Thoracic aorta (tissue), 2 donors: ENCODE measurements at places on chromosomes 6 and 20.

- H3K36me3 ChIP-seq: no peaks in the 10 kb centered on the region
- H3K27ac ChIP-seq: no peak overlapping the region
- no peaks in the 10 kb centered on the region for H3K27me3 ChIP-seq
- no peaks in the 10 kb centered on the region for H3K4me1 ChIP-seq
Observed at GRCh38 chr6:105875974-105876640, 210.0 kb upstream of the PRDM1 start.

DNA sequence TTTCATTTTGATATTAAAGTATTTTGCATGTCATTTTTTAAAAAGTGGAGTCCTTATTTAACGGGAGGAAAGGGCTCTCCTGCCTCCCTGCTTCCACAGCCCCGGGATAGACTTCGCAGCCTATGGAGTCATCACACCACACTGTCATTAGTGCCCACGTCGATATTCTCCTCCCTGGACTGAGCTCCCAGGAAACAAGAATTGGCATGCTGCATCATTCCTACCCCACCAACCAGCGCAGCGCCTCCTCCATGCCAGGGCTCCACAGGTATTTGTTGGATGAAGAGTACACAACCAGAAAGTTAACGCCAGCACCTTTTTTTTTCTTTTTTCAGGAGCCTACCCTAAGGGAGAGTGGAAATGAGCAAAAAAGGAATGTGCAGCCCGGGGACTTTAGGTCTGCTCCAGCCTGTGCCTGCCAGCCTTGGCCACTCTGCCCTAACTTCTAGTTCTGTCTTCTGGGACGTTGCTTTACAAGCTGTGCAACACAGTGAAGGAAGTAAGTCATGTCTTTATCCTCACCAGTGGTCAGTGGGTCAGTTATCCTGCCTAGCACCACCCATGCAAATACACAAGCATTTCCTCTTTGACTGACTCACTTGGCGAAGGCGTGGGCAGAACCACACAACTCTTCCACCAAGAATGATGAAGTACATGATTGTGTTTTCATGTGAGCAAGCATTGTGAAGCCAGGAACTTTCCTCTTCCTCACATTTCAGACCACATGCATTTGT lies 180.7 kb upstream of the UST start:
- no peak for DNase-seq
- peak overlapping the region; percentile 44 for H3K4me3 ChIP-seq
- H3K27me3 ChIP-seq: no peaks in the 10 kb centered on the region
- H3K27ac ChIP-seq: no peak overlapping the region
- peaks cover 24% of the 10 kb centered on the region for H3K4me1 ChIP-seq

DNA sequence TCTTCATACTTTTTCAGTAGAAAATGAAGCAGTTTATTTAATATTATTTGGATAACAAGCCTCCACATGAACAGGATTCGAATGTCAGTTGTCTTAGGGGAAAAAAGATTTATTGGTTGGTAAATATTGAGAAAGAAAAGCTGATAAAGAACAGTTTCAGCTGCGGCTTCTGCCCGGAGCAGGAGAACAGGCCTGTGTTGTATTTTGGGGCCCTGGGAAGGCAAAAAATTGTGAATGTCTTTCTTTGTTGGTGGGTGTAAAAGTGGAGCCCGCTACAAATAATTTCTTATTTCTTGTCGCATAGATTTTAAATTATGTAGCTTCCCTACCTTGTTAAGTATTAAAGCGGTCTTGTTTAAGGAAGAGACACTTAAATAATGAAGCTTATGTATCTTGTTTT lies 90.5 kb upstream of the PAX1 start:
- no peak for DNase-seq
- no peaks in the 10 kb centered on the region for H3K27me3 ChIP-seq

DNA sequence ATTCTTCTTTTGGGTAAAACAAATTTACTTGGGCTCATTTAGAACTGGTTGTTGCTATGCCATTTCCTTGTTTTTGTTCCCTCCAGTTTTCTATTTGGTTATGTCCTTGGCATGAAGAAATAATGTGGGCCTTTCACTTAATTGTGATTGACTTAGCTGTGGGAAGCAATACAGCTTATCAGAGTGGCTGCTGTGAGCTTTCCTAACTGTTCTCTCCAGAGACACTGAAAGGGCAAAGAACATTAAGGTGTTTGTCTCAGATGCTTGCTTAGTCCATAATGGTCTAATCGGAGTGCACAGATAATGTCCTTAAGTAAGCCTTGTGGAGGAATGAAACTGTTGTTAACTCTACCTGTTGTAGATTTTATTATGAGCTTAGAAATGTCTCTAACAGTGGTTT lies 56.6 kb downstream of the SH3BGRL2 start:
- H3K36me3 ChIP-seq: peaks cover under 1% of the 10 kb centered on the region
- no peaks in the 10 kb centered on the region for H3K27me3 ChIP-seq
- no peak overlapping the region for H3K27ac ChIP-seq
- no peak for DNase-seq
- no peak overlapping the region for H3K4me3 ChIP-seq

- H3K36me3 ChIP-seq: peaks cover 10% of the 10 kb centered on the region
- DNase-seq: no peak
- H3K27me3 ChIP-seq: no peaks in the 10 kb centered on the region
- no peak overlapping the region for H3K27ac ChIP-seq
- peaks cover 56% of the 10 kb centered on the region for H3K4me1 ChIP-seq
- no peak overlapping the region for H3K4me3 ChIP-seq
Observed at GRCh38 chr6:41568585-41569384, 22.6 kb downstream of the FOXP4 start.

GRCh38 chr6:159421586-159421985 lies 252.4 kb downstream of the FNDC1 start:
- no peaks in the 10 kb centered on the region for H3K27me3 ChIP-seq
- no peaks in the 10 kb centered on the region for H3K36me3 ChIP-seq
- no peak for DNase-seq
- H3K27ac ChIP-seq: peak overlapping the region; percentile 45
- no peaks in the 10 kb centered on the region for H3K4me1 ChIP-seq
- H3K4me3 ChIP-seq: no peak overlapping the region

DNA sequence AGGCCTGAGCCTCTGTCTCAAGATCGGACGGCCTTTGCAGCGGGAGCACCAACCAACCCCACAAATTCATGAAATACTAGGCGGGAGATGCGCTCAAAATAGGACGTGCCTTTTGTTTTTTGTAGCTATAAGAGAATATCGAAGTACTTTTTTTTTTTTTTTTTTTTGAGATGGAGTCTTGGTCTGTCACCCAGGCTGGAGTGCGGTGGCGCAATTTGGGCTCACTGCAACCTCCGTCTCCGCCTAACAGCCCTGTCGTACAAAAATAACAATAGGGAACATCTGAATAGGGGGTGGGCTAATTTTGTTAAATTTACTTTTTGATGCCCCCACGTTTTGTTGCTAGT lies 5.9 kb upstream of the TUBB2A start:
- peak overlapping the region; percentile 94 for H3K27ac ChIP-seq
- no peaks in the 10 kb centered on the region for H3K36me3 ChIP-seq
- no peak for DNase-seq
- H3K4me3 ChIP-seq: peak overlapping the region; percentile 94
- H3K4me1 ChIP-seq: peaks cover 11% of the 10 kb centered on the region
- no peaks in the 10 kb centered on the region for H3K27me3 ChIP-seq

DNA sequence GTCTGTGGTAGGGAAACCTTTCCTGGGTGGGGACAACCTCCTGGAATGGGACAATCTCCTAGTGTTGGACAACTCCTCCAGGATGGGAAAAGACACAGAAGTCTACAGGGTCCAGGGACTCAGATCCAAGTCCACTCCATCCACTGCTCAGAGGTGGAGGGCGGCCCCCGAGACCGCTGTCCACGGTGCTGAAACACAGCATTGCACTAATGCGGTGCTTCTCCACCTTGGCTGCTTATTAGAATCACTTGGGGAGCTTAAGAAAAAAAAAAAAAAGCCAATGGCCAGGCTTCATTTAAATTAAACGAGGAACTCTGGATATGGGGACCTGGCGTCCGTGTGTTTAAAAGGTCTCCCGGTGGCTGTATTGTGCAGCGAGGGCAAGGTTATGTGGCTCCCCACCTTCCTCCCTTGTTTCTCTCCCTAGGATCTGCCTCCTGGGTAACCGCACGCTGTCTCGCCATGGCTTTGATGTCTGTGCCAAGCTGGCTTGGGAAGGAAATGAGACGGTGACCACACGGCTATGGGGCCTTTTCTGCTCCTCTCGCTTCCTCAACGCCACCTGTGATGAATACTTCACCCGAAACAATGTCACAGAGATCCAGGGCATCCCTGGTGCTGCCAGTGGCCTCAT lies 12.0 kb downstream of the SLC12A5 start:
- H3K27me3 ChIP-seq: no peaks in the 10 kb centered on the region
- H3K27ac ChIP-seq: no peak overlapping the region
- no peak overlapping the region for H3K4me3 ChIP-seq
- no peaks in the 10 kb centered on the region for H3K36me3 ChIP-seq
- no peaks in the 10 kb centered on the region for H3K4me1 ChIP-seq
- no peak for DNase-seq

DNA sequence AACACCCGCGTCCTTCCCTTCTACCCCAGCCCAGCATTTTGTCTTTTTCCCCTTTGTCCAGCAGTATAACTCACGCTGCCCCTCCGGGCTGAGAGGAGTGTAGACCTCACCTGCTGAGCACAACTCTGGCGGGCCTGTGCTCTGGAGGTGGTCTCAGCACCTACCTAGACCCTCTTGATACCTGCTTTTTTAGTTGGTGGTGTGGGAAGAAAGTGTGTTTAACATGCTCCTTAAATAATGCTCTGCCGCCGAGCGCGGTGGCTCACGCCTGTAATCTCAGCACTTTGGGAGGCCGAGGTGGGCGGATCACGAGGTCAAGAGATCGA lies 1.4 kb upstream of the TRIM26 start:
- H3K4me1 ChIP-seq: peaks cover 17% of the 10 kb centered on the region
- peak overlapping the region; percentile 77 for H3K4me3 ChIP-seq
- H3K27ac ChIP-seq: peak overlapping the region; percentile 93
- DNase-seq: no peak
- no peaks in the 10 kb centered on the region for H3K36me3 ChIP-seq

DNA sequence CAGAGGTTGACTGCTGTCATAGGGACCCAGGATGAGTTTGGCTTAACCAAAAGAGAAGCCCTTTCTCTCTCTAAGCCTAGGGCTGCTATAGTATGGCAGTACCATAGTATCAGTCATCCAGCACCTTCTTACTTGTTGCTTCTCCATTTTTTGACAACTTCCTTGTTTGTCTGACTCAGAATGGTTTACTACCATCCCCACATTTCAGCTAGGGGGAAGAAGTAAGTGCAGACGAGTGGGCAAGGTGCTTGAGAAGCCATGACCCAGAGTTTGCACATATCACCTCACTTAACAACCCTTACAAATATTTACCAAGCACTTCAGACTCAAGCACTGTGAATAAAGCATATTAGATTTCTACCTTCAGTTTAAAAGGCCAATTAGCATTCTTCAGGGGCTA lies 289.9 kb upstream of the TSHZ2 start:
- DNase-seq: no peak
- no peaks in the 10 kb centered on the region for H3K4me1 ChIP-seq
- no peak overlapping the region for H3K4me3 ChIP-seq
- no peaks in the 10 kb centered on the region for H3K36me3 ChIP-seq
- H3K27me3 ChIP-seq: no peaks in the 10 kb centered on the region

- H3K36me3 ChIP-seq: no peaks in the 10 kb centered on the region
- H3K4me1 ChIP-seq: no peaks in the 10 kb centered on the region
- no peak overlapping the region for H3K27ac ChIP-seq
- no peaks in the 10 kb centered on the region for H3K27me3 ChIP-seq
- DNase-seq: no peak
Observed at GRCh38 chr6:170045563-170045960, 245.3 kb downstream of the DLL1 start.

DNA sequence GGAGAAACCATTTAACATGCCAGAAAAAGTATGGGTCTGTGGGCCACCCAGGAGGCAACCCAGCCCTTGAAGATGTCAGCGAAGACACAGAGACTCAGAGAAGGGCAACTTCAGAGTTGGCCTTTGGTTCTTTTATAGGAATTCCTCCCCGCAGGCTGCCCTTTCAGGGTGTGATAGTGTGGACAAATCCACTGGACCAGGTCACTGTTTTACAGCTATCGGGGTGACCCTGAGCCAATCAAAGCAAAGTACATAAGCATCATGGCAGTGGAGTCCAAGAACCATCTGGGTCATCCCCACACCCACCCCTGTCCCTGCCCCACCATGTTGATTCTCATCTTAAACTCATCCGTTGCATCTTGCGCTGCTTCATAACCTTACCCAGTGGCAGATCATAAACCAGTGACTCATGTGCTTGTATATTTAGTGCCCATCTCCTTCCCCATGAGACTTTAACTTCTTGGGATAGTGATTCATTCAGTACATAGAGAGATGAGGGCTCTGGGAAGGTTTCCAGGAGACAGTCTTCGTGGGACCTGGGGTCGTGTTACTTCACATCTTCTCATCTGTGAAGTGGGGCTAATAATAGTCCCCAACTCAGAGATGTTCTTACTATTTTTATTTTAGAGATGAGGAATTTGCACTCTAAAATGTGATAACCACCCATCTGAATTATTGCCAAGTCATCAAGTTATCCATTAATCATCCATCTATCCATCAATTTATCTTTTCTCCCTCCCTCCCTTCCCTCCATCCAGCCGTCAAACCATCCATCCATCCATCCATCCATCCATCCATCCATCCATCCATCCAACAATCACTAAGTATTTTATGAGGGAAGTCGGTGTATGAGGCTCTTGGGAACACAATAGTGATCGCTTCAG lies 51.0 kb downstream of the EDN3 start:
- DNase-seq: no peak
- no peaks in the 10 kb centered on the region for H3K27me3 ChIP-seq
- no peak overlapping the region for H3K4me3 ChIP-seq
- no peaks in the 10 kb centered on the region for H3K36me3 ChIP-seq
- no peak overlapping the region for H3K27ac ChIP-seq

- H3K27me3 ChIP-seq: no peaks in the 10 kb centered on the region
- no peaks in the 10 kb centered on the region for H3K4me1 ChIP-seq
- H3K27ac ChIP-seq: peak overlapping the region; percentile 42
- peak overlapping the region; percentile 55 for H3K4me3 ChIP-seq
Observed at GRCh38 chr6:21033575-21034026, 499.3 kb downstream of the CDKAL1 start.

DNA sequence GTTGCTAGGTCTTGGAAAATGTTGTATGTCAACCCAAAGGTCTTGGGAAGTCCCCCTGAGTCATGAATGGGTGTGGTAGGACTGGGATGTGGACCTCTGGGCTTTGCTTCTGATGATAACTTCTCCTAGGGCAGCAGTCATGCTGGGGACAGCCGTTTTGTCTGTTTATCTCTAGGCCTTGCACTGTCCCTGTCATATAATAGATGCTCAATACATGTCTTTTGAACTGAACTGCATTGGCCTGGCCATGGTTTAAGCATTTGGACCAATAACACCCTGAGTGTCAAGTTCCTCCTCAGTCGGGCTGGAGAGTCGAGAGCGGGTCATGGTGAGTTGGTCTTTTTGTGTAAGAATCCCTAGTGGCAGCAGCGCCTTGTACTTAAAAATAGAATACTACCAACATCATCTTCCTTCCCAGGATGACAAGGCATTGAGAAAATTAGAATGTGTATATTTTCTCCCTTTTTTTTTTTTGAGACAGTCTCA lies 43.1 kb downstream of the E2F3 start:
- no peaks in the 10 kb centered on the region for H3K36me3 ChIP-seq
- H3K27me3 ChIP-seq: no peaks in the 10 kb centered on the region
- no peak for DNase-seq
- H3K4me3 ChIP-seq: no peak overlapping the region
- peaks cover 14% of the 10 kb centered on the region for H3K4me1 ChIP-seq
